ENCODE measurements at places on chromosomes 2 and 18.

DNA sequence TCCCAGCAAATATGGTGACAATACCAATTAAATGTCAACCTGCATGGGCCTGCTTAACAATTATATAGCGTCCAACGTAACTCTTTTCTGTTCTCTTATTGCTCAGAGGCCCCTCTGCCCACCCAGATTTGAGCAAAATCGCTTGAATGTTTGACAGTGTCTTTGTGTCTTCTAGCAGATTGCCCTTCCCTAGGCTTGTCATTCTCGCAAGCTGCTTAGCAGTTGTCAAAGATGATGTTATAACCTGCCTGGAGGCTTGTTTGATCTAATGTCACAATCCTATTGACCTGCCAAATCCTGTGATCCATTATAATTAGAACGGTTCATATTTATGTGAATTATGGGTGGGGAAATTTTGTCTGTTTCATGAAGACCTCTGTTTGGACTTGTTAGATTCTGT is 108.8 kb downstream of the FARSB start:
- no peak for DNase-seq

GRCh38 chr2:190432567-190433231 is 24.5 kb downstream of the MFSD6 start:
- no peak for DNase-seq

GRCh38 chr18:8177330-8178016 is 431.8 kb upstream of the RAB12 start:
- no peak for DNase-seq

- DNase-seq: no peak
Measured at GRCh38 chr2:238499731-238500580, 73.2 kb downstream of the ASB1 start.

- DNase-seq: peak; percentile 77
Measured at GRCh38 chr18:79988071-79988450, 302 bp downstream of the TXNL4A start.

DNA sequence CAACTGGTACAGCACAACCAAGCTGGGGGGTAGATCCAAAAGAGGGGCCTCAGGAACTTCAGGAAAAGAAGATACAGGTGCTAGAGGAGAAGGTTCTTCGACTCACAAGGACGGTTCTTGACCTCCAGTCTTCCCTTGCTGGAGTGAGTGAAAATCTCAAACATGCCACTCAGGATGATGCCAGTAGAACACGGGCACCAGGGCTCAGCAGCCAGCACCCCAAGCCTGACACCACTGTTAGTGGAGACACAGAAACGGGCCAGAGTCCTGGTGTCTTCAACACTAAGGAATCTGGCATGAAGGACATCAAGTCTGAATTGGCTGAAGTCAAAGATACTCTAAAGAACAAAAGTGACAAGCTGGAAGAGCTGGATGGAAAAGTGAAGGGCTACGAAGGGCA is 43.8 kb downstream of the EMILIN2 start:
- DNase-seq: no peak
